ENCODE measurements at places on chromosomes 6 and 20.

DNA sequence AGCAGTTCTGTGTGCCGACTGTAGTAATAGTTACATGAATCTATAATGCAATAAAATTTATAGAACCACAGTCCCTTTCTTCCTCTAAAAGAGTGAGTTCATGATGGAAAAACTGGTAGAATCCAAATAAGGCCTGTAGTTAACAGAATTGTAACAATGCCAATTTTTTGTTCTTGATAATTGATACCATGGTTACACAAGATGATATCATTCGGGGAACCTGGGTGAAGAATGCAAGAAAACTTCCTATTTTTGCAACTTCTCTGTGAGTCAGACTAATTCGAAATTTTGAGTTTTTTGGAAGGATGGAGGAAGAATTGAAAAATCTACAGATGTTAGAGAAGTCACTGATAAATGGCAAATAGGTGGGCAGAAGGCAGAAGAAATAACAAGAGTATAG lies 381.8 kb downstream of the CDKAL1 start:
- DNase-seq, result no peak

DNA sequence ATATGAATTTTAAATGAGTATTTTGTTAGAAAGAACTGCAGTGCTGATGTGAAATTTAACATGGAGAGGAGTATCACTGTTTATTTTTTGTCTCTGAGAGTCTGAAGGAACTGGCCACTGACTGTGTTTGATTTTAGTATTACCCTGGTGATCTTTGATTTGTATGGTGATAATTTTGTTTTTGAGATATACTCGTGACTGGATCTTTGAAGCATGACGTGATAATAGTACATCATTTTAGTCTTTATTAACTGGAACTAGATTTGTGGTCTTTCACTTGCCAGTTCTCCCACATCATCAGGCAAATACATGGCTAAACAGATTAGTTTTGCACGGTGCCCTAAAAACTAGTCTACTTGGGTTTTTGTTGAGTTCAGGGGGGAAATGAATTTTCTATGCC lies 55.5 kb downstream of the ARID1B start:
- DNase-seq, result no peak

- DNase-seq, result no peak
These were observed 60.6 kb upstream of the ASIP start for GRCh38 chr20:34180460-34181120.

DNA sequence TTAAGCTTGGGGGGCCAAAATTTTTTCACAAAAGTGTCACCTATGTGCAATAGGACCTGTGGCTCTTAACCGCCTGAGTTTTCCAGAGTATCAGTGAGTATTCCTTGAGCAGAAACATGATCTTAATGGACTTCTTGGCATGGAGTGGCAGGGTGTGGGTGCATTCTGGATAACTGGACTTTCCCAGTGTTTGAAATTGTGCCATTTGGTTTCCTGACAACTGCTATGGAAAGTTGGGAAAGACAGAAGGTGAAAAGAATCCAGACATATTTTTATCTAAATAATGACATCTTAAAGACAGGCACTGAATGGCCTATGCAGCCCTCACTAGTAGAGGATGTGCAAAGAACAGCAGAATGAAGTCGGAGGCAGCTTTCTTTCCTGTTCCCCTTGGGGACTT lies 34.3 kb upstream of the ADTRP start:
- DNase-seq, result no peak

DNA sequence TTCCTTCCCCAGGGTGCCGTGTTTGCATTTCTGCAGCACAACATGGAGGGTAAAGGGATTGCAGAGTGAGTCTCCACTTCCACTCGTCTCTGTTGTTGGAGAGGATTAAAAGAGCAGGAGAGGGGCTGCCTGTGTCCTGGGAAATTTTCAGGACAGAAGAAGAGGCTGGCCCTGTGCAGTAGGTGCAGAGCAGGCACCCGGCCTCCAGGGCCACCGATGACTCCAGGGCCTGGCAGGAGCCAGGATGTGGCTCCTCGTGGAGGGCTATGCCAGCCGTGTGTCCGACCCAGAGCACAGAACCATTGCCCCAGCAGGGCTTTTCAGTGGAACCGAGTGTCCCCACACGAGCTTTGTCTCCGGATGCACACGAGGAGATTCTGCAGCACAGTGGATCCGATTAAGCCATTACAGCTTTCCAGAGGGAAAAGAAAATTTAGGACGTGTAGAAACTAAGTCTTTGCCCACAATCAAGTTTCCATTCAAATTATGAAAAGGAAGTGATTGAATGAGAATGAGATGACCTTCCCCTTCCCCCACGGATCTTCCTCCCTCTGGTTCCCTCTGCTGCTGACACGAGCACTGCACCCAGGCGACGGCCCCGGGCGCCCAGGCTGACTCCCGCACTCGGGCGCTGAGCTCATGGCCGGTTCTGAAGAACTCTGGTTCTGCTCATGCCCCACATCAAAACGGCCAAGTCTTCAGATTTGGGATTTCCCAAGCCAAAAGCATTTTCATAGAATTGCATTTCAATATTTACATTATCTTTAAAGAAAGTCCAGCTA lies 43.1 kb upstream of the UNC93A start:
- no peak for DNase-seq

DNA sequence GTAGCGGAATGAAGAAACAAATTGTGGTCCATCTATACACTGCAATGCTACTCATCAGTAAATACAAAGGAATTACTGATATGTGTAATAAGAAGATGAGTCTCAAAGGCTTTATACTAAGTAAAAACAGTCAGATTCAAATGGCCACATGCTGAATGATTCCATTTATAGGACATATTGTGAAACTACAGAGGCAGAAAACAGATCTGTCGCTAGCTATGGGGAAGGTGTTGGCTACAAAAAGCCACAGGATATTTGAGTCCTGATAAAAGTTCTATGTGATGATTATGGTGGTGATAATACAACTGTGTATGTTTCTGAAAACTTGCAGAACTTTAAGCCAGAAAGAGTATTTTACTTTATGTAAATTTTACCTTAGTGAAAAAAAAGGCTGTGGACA lies 313.2 kb downstream of the HDGFL1 start:
- DNase-seq, result no peak
